ENCODE measurements at places on chromosomes 13 and 19.

DNA sequence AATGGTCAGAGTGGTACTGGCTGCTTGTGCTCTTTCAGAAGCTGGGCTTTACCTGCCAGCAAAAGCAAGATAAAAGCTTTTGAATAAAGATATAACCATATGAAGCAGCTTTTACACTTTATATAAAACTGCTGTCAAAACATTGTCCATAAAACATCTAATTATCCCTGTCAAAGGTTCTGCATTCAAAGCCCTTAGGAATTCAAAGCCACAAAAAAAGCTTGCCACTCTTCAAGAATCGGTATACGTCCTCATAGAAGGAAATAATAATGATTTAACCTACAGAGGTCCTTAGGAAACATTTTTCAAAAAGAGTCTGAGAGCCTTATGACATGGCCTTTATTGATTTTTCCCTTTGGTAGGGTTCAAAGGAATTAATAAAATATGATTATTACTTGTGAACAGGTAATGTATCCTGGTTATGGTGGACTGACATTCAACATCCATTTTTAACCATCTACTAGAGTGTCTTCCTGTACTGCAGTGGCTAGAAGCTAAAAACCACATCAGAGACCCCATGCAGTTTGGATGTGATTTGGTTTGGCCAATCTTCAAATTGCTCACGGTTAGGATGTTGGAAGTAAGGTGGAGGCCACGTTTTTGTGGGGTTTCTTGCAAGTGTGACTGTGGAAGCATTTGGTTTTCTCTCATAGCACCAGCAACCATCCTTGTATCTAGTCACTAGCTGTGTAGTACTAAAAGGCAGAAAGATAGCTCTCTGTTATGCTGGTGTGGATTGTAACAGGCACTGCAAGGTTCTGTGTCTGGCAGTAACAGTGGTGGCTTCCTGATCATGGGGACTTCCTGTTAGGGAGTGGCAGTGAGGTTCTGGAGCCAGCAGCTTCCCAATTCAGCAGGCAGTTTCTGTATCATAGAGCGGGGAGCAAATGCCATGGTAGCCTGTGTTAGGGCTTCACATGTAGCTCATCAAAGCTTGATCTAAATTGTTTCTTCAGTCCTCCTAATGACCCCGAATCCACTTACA is 441.5 kb downstream of the DIAPH3 start:
- DNase-seq, result no peak

DNA sequence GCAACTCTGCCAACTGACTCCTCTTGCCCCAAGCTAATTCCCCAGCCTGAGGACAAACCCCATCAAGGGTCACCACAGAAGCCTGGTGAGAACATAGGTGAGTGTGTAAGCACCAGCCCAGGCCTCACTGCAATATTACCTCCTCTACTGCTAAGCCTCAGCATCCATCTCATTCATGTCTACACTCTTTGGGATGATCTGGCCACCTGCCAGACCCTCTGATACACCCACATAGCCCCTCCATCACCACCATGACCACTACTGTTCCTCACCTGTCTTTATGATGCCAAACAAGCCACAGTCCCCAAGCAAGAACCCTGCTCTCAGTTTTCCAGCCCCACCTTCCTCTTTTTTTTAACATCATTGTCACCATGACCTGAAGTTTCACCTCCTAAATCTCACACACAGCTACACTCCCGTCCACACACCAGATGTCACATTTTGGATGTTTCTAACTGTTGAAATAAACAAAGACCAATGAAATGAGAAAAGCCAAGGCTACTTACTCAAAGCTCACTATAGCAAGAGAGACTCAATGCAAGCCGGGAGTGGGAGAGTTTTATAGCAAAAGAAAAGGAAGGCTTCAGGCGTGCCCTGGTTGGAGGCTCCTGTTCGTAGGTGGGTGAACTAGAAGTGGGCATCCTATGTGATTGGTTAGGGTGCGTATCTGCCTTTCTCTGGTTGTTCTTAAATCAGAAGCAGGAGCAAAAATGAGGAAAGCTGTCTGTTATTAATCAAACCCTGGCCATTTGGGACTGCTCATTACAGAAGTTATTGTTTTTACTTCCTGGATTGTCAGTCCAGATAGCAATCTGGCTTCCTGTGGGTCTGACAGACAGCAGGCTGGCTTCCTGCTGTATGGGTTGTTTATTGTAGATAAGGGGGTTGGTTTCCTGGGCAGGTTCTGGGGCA is 2.0 kb downstream of the ZNF792 start:
- no peak for DNase-seq

DNA sequence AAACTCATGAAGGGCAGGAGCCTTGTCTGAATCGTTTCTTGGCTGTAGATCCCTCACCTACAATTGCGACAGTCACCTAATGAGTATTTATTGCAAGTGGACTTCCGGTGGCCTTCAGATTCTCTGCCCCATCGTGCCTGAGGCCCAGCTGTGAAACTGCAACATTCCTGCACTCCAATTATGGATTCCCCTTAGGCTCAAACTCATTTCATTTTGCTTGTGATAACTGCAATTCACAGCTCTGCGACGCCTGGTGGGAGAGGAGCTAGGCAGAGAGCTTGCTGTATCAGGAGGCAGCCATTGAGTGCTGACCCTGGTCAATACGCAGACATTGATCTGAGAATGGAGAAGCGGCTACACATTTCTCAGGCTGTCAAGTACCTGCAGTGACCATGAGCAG is 59.0 kb downstream of the CCDC70 start:
- DNase-seq, result no peak

- no peak for DNase-seq
Measured at GRCh38 chr13:40982772-40983171, 36.3 kb downstream of the ELF1 start.

DNA sequence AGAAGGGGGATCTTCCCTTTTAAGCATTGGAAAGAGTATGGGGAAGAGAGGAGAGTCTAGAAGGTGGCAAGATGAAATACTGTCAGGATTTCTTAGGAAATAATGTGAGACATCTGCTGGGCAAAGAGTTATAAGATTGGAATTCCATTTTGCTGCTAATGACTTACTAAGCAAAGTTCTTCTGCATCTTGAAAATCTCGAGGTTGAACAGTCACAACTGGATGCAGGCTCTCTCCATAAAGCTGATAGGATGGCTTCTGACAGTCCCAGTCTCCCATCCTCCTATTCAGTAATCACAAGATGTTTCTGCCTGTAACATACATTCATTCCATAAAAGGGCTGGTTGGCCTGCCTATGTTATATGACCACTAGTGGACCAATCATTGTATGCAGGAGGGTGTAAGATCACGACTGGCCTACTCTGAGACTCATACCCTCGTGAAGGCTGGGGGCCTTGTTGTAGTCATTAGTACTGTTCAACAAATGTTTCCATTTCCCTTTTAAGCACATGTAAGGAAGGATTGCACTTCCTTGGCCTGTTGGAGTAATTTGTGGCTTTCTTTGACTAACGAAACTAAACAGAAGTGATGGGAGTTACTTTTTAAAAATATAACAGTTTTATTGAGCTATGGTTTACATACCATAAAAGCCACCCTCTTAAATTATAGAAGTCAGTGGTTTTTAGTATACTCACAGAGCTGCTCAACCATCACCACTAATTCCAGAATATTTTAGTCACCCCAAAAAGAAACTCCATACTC is 45.0 kb upstream of the TDRD3 start:
- DNase-seq, result no peak

- no peak for DNase-seq
Measured at GRCh38 chr13:98429977-98430736, 146.8 kb downstream of the STK24 start.

DNA sequence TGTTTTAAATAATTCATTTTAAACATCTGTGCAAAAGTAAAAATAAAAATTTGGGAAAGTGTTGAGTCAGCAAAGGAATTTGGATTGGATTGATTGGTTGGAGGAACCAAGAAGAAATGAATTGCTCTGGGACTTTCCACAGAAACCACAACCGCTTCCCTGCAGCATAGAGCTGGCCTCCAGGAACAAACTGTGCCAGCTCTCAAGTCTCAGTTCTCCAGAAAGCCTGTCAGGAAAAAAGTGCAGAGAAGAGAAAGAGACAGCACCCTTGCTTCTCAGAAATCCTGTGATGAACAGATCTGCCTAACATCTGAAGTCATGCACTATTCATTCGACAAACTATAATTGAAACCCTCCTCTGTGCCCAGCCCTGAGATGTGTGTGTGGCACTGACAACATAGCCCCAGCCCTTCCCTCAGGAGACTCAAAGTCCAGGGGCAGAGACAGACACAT is 14.8 kb downstream of the LYPD3 start:
- DNase-seq, result no peak

- DNase-seq, result no peak
Measured at GRCh38 chr13:36913463-36913862, 6.6 kb downstream of the SMAD9 start.

- no peak for DNase-seq
Measured at GRCh38 chr13:102769679-102770078, 3.9 kb downstream of the TEX30 start.

GRCh38 chr13:67967031-67967430 is 736.9 kb upstream of the PCDH9 start:
- DNase-seq, result no peak

- no peak for DNase-seq
Measured at GRCh38 chr13:52921194-52921593, 72.8 kb upstream of the PCDH8 start.

GRCh38 chr13:85261757-85262346 is 537.4 kb downstream of the SLITRK6 start:
- DNase-seq, result no peak

DNA sequence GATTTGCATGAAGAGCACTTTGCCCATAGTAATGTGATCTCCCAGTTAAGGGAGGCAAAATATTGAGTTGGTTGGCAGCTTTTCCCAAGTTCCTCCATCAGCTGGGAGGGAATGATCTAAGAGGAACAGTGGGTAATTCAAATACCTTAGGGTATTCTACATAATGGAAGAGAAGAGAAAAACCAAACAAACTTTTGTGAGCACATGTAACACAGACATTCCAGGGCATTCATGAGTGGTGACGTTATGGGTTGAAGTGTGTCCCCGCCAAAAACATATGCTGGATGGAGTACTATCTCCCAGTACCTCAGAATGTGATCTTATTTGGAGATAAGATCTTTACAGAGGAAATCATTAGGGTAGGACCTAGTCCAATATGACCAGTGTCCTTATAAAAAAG is 220.1 kb downstream of the FOXO1 start:
- no peak for DNase-seq

- DNase-seq, result no peak
Measured at GRCh38 chr13:30153545-30154426, 153.6 kb downstream of the KATNAL1 start.

GRCh38 chr13:49759503-49759902 is 33.0 kb downstream of the KPNA3 start:
- no peak for DNase-seq
